ENCODE measurements at places on chromosomes 16 and 17.
A peak's percentile ranks its signal among the peaks of the same experiment; 100 is the strongest.

DNA sequence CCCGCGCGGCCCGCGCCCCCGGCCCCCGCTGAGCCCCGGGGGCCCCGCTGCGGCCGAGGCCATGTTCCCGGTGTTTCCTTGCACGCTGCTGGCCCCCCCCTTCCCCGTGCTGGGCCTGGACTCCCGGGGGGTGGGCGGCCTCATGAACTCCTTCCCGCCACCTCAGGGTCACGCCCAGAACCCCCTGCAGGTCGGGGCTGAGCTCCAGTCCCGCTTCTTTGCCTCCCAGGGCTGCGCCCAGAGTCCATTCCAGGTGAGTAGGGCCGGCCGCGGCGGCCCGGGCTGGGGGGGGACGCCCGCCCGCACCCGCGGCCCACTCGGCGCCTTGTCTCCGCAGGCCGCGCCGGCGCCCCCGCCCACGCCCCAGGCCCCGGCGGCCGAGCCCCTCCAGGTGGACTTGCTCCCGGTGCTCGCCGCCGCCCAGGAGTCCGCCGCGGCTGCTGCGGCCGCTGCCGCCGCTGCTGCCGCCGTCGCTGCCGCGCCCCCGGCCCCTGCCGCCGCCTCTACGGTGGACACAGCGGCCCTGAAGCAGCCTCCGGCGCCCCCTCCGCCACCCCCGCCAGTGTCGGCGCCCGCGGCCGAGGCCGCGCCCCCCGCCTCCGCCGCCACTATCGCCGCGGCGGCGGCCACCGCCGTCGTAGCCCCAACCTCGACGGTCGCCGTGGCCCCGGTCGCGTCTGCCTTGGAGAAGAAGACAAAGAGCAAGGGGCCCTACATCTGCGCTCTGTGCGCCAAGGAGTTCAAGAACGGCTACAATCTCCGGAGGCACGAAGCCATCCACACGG is 504 bp downstream of the MAZ start:
- no peak for DNase-seq

DNA sequence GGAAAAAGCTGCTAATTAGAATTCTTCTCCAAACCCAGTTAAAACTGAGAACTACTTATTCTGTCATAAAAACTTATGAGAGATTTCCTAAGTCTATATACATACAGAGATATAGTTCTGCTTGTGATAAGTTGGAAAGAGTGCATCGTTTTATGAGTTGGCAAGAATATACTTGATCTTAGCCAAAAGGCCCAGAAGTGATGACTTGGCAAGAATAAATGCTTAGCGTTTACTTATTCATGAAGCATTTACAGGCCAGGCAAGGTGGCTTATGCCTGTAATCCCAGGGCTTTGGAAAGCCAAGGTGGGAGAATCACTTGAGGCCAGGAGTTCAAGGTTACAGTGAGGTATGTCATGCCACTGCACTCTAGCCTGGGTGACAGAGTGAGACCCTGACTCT is 81.7 kb downstream of the CYB561 start:
- DNase-seq: no peak

DNA sequence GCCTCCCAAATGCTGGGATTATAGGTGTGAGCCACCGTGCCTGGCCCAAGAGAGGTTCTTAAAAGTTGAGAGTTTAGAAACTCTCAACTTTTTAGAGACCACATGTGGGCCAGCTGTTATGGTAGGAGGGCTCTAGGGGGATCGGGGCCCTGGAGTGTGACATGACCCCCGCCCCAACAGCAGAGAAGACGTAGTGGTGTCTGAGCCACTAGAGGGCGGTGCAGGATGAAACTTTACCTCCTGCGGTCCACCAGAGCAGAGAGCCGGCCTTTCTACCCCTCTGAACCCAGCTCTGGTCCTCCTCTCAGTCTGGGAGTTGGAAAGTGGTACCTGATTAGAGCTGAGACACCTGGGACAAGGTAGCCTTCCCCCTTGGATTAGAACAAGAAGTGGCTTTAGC is 7.4 kb downstream of the CDK5RAP3 start:
- peak; percentile 95 for DNase-seq

DNA sequence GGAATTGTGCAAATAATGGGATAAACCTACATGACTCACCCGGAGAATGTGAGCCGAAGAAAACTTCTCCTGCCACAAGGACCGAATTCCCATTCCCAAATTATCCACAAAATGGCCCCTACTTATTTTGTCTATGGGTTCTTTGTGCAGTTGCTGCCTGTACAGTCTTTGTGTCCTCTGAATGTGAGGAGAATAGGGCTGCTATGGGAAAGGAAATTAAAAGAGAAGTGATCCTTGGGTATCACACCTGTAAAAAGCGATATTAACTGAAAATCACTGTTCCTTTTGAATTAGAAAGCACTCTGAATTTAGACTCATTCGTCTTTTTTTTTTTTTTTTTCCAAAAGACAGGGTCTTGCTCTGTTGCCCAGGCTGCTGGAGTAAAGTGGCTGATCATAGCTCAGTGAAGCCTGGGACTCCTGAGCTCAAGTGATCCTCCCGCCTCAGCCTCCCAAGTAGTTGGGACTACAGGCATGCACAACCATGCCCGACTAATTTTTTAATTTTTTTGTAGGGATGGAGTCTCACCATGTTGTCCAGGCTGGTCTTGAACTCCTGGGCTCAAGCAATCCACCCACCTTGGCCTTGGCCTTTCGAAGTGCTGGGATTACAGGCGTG is 45.4 kb downstream of the CHD9 start:
- no peak for DNase-seq

GRCh38 chr17:75785016-75785890 is 647 bp downstream of the UNK start:
- DNase-seq: peak; percentile 95

GRCh38 chr16:27841061-27841801 is 222.3 kb downstream of the GSG1L start:
- no peak for DNase-seq

DNA sequence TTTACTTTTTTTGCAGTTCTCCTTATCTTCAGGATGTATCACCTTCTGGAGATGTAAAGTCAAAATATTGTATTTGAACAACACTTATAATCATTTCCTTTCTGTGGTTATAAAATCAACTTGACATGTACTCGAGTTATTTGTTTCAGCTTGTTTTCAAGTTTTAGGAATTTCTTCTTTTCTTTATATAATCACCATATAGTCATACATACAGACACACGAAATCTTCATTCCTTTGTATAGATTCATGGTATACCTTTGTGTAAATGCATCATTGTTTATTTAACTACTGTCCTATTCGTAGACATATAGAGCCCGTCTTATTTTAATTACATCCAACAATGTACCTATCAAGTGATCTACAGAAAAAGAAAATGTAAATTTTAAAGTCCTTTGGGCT is 40.1 kb downstream of the CMC2 start:
- DNase-seq: no peak

GRCh38 chr17:16467044-16467443 is 24.9 kb downstream of the LRRC75A start:
- DNase-seq: no peak

- DNase-seq: no peak
Observed at GRCh38 chr17:1518410-1518809, 2.0 kb upstream of the INPP5K start.

DNA sequence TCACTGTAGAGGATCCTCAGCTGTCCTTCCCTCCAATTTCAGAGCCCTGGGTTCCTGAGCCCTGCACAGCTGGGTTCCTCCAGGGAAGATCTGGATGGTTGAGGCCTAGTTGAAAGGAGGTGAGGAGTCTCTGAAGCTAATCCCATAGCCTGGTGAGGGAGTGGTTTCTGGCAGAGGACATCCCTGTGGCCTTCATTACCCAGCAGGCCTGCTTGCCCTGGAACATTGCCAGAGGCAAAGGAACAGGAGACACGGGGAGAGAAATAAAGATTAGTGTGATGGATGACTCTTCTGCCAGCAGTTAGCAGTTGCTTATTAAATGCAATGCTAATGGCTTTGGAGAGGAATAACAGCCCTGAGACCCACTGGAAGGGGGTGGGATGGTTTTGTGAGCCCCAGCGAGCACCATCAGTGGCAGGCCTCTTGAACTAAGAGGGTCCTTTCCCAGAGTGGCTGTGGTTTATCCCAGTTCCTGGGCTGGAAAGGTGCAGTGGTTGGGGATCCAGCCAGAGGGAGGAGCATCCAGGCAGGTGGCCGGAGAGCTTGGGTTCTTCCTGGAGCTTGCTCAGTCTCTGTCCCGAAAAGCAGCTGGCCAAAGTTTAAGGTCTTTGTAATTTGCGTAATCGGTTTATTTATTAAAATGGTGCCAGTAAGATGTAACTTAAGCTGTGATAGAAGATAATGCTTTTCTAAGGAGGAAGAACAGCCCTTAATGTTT is 209.7 kb downstream of the CCDC182 start:
- DNase-seq: peak; percentile 79

DNA sequence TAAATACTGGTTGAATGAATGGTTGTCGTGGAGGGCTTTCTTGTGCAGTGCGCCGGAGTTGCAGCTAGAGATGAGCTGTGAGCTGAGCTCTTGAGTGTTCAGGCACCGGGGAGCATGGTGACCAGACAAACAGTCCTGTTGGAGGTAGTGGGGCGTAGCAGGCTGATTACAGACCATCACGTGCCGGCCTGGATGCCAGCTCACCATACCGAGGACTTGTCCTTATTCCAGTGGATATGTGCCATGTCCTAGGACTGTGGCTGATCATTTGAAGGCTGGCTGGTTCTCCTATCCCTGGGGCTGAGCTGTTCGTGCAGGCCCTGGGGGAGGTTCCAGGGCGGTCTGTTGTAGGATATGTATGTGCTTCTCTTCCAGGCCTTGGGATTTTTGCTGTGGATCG is 60.0 kb downstream of the ABCC1 start:
- DNase-seq: no peak

Measured in D341Med (cell line).